ENCODE measurements at places on chromosomes 2 and 18.

- no peak for DNase-seq
These were observed 26.4 kb upstream of the ATRAID start for GRCh38 chr2:27185331-27186026.

DNA sequence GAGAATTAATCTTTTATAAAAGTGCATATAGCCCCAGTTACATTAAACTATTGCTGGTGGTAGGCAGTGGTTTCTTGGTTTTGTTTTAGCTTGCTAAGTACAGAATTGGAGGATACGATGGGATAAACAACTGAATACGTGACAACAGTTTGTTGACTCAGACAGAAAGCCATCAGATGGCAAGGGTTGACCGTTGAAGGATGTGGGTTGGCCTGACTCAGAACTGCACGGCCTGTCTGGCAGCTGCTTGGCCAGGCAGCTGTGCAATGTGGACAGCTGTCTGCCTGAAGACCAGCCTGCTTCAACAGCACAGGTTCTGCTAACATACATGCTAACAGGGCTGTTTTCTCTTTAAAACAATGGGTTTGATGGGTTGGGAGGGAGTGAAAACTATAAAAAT is 46.6 kb downstream of the PRKRA start:
- DNase-seq, result no peak

GRCh38 chr2:47486841-47487497 is 84.0 kb downstream of the MSH2 start:
- DNase-seq, result no peak

GRCh38 chr2:14633061-14633460 is 544 bp downstream of the LRATD1 start:
- DNase-seq, result no peak

DNA sequence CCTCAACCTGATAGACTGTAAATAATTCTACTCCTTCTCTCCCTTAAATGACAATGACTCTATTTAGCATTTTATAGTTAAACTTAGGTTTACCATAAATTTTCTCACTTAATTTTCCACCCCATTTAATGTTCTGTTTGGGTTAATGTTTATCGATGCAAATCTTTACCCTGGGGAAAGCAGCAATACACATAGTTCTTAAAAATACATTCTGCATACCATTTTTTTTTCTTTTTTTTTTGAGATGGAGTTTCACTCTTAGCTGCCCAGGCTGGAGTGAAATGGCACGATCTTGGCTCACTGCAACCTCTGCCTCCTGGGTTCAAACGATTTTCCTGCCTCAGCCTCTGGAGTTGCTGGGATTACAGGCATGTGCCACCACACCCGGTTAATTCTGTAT is 14.0 kb downstream of the STAM2 start:
- DNase-seq, result no peak

DNA sequence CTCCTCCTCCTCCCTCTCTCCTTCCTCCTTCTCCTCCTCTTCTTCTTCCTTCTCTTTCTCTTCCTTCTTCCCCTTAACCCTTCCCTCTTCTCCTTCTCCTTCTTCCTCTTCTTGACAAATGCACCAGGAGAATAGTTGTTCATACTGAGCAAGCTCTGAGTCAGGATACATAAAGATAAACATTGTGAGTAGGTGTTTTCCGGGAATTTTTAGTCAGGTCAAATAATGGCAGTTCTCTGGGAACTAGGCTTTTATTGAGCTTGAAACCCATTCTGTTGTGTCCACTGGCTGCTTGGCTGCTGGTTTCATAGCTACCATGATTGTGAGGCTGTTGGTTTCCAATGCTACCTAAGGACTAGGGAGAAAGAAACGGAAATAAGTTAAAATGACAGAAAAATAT is 1144.7 kb upstream of the DDX18 start:
- no peak for DNase-seq

DNA sequence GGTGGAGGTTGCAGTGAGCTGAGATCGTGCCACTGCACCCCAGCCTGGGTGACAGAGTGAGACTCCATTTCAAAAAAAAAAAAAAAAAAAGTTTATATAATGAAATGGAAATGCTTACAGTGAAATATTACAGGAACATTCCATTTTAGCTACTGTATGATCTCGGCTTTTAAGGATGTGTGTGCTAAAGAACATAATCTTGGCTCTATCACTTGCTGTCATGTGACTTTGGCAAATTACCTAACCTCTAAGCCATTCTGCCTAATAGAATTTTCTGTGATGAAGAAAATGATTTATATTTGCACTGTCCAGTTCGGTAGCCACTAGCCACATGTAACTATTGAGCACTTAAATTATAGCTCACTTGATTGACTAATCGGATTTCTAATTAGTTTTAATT is 36.3 kb downstream of the SMAD4 start:
- no peak for DNase-seq

Data from stimulated activated CD4-positive, alpha-beta T cell treated with anti-CD3 and anti-CD28 coated beads, Interleukin-1b, Interleukin-23, amount 100 ng/mL, for 24 hours (primary cell).